ENCODE measurements at places on chromosomes 12 and 14. TPM values are rescaled to one million over a fixed set of nuclear protein-coding genes. Genes with fewer than 3 reads are reported as not detected.

The KCNH3 gene
- polyA plus RNA-seq, result 3.2 TPM

The PIWIL1 gene
- polyA plus RNA-seq, result not detected

The OR11G2 gene
- not detected for polyA plus RNA-seq

The TXNRD1 gene
- polyA plus RNA-seq, result 8.1 TPM

The TAS2R46 gene
- not detected for polyA plus RNA-seq

All from pancreas (tissue), 10 donors.